ENCODE measurements at places on chromosomes 13 and 19. TPM values are rescaled to one million over a fixed set of nuclear protein-coding genes. Genes with fewer than 3 reads are reported as not detected.

The ZNF558 gene
- 16.5 TPM for total RNA-seq

The KLK15 gene
- not detected for total RNA-seq

The ZNF417 gene
- 12.1 TPM for total RNA-seq

The MAB21L1 gene
- 1.2 TPM for total RNA-seq

The CCDC169 gene
- total RNA-seq, result 2.3 TPM

The WTIP gene
- total RNA-seq, result 9.9 TPM

The MAST1 gene
- not detected for total RNA-seq

The EPN1 gene
- total RNA-seq, result 43.6 TPM

The KIR3DL1 gene
- not detected for total RNA-seq

The TLE2 gene
- total RNA-seq, result 3.5 TPM

The KLK12 gene
- not detected for total RNA-seq

The TIMM44 gene
- total RNA-seq, result 64.9 TPM

The DPF1 gene
- 7.2 TPM for total RNA-seq

The SYCN gene
- not detected for total RNA-seq

The CEACAM19 gene
- 0.23 TPM for total RNA-seq

The CCDC194 gene
- not detected for total RNA-seq

The CACNG6 gene
- 0.46 TPM for total RNA-seq

The ZNF837 gene
- 1.9 TPM for total RNA-seq
